ENCODE measurements at places on chromosomes 5 and 9. TPM values are rescaled to one million over a fixed set of nuclear protein-coding genes. Genes with fewer than 3 reads are reported as not detected.

- no peak for DNase-seq
- no peak overlapping the region for H3K4me3 ChIP-seq
- H3K36me3 ChIP-seq = no peaks in the 10 kb centered on the region
- no peaks in the 10 kb centered on the region for H3K27me3 ChIP-seq
- H3K27ac ChIP-seq = no peak overlapping the region
- H3K4me1 ChIP-seq = no peaks in the 10 kb centered on the region
These were observed 117.4 kb upstream of the GRIA1 start for GRCh38 chr5:153373130-153373498.

DNA sequence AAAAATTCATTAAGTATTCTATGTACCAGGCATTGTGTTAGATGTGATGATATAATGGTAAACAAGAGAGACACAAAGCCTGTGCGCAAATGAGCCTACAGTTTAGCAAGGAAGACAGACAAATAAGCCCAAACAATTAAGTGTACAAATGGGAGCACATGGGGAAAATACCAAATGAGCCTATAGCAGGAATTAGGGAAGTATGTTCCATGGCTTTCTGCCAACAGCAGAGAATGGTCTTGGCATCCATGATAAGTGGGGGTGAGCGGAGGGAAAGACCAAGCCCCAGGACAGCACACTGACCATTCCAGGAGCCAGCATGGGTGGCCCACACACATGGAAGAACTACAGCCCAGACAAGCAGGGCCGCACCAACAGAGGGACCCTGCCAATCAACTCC, 369.7 kb downstream of the DEPDC1B start:
- H3K36me3 ChIP-seq = no peaks in the 10 kb centered on the region
- no peak overlapping the region for H3K27ac ChIP-seq
- H3K4me1 ChIP-seq = no peaks in the 10 kb centered on the region
- H3K27me3 ChIP-seq = no peaks in the 10 kb centered on the region
- DNase-seq = no peak

DNA sequence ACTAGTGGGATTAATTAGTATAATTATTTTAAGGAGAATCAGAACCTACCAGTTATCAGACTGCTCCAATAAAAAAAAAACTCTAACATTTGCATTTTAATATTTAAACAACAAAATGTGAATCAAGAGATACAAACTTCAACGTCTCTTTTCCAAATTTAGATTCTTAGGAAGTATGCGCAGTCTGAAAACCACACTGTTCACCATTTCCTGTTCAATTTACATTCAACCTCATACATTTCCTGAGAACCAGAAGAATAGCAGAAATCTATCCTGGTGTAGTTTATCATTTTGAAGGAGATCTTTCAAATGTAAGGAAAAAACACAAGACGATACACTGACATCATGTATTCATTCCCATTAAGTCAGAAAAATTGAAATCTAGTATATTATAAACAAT, 869.2 kb downstream of the EFNA5 start:
- DNase-seq = no peak
- no peak overlapping the region for H3K27ac ChIP-seq
- H3K4me3 ChIP-seq = no peak overlapping the region
- no peaks in the 10 kb centered on the region for H3K4me1 ChIP-seq
- H3K36me3 ChIP-seq = no peaks in the 10 kb centered on the region

DNA sequence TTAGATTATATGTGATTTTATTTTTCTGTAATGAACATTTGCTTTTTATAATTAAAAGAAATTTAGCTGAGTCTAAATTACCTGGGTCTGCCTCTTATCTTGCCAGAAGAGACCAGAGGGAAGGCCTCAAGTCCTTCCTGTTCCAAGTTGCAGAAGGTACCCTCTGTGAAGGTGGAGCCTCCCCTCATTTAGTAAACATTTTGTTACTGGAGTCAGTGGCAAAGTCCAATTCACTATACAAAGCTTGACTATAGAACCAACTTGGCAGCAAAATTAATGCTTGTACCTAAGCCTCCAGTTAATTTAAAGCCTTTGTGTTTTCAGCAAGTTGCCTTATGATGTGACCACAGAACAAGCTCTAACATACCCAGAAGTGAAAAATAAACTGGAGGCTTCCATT, 42.8 kb upstream of the F2R start:
- H3K27ac ChIP-seq = no peak overlapping the region
- peaks cover 2% of the 10 kb centered on the region for H3K4me1 ChIP-seq
- no peaks in the 10 kb centered on the region for H3K27me3 ChIP-seq
- H3K4me3 ChIP-seq = no peak overlapping the region
- peaks cover 91% of the 10 kb centered on the region for H3K36me3 ChIP-seq

DNA sequence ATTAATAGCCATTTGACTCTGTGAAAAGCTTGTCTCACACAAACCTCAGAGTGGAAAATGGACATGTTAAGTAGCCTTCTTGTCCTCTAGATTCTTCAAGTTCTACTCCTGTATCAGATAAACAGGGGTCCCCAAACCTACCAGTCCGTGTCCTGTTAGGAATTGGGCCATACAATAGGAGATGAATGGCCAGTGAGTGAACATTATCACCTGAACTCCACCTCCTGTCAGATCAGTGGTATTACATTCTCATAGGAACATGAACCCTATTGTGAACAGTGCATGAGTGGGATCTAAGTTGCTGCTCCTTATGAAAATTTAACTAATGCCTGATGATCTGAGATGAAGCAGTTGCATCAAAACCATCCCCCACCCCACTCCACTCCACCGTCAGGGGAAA, 136.3 kb downstream of the TMEM232 start:
- H3K36me3 ChIP-seq = no peaks in the 10 kb centered on the region
- DNase-seq = no peak
- H3K4me3 ChIP-seq = no peak overlapping the region
- peaks cover 1% of the 10 kb centered on the region for H3K27me3 ChIP-seq
- no peaks in the 10 kb centered on the region for H3K4me1 ChIP-seq

MEIKIN gene
- total RNA-seq = 2.7 TPM

TMEM174 gene
- total RNA-seq = not detected
